ENCODE measurements at places on chromosomes 16 and 17. TPM values are rescaled to one million over a fixed set of nuclear protein-coding genes. Genes with fewer than 3 reads are reported as not detected.

Gene NME1
- total RNA-seq = 50.9 TPM

DNA sequence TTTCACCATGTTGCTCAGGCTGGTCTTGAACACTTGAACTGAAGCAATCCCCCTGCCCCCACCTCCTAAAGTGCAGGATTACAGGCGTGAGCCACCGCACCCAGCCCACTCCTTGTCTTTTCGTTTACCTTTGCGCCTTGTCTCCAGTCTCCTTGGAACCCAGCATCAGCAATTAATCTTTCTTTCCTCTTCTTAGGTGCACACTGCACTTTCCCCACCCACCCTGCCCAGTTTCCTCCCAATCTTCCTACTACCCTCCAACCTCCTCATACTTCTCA, 1.5 kb upstream of the CLDN7 start:
- H3K27me3 ChIP-seq = peaks cover 5% of the 10 kb centered on the region
- peak overlapping the region; percentile 46 for H3K4me3 ChIP-seq
- H3K4me1 ChIP-seq = peaks cover 27% of the 10 kb centered on the region
- peak overlapping the region; percentile 98 for H3K27ac ChIP-seq
- no peaks in the 10 kb centered on the region for H3K36me3 ChIP-seq

GRCh38 chr17:60472449-60472848, 50.2 kb downstream of the CHCT1 start:
- no peak overlapping the region for H3K27ac ChIP-seq
- DNase-seq = no peak
- peaks cover 3% of the 10 kb centered on the region for H3K36me3 ChIP-seq
- H3K4me3 ChIP-seq = no peak overlapping the region
- H3K27me3 ChIP-seq = no peaks in the 10 kb centered on the region
- peaks cover 4% of the 10 kb centered on the region for H3K4me1 ChIP-seq

GRCh38 chr17:16013943-16014407, 14.4 kb downstream of the TTC19 start:
- no peak overlapping the region for H3K4me3 ChIP-seq
- H3K4me1 ChIP-seq = no peaks in the 10 kb centered on the region
- H3K36me3 ChIP-seq = no peaks in the 10 kb centered on the region
- H3K27me3 ChIP-seq = no peaks in the 10 kb centered on the region

GRCh38 chr16:73998707-73999106, 297.9 kb upstream of the PSMD7 start:
- H3K27me3 ChIP-seq = no peaks in the 10 kb centered on the region
- DNase-seq = no peak
- H3K27ac ChIP-seq = peak overlapping the region; percentile 33
- no peak overlapping the region for H3K4me3 ChIP-seq
- H3K4me1 ChIP-seq = peaks cover 3% of the 10 kb centered on the region
- no peaks in the 10 kb centered on the region for H3K36me3 ChIP-seq

All from hepatocyte (in vitro differentiated cells).